ENCODE measurements at places on chromosomes 7 and 10.
A peak's percentile ranks its signal among the peaks of the same experiment; 100 is the strongest.

GRCh38 chr7:94133460-94133859 is 129.3 kb upstream of the BET1 start:
- DNase-seq, result no peak

GRCh38 chr10:48224979-48225560 is 49.4 kb downstream of the FRMPD2 start:
- no peak for DNase-seq

GRCh38 chr10:118057361-118057760 is 10.6 kb upstream of the RAB11FIP2 start:
- no peak for DNase-seq

- DNase-seq, result peak; percentile 36
These were observed 11.9 kb upstream of the LMOD2 start for GRCh38 chr7:123643495-123644441.

- no peak for DNase-seq
These were observed 159.4 kb upstream of the BMPER start for GRCh38 chr7:33745934-33746333.

DNA sequence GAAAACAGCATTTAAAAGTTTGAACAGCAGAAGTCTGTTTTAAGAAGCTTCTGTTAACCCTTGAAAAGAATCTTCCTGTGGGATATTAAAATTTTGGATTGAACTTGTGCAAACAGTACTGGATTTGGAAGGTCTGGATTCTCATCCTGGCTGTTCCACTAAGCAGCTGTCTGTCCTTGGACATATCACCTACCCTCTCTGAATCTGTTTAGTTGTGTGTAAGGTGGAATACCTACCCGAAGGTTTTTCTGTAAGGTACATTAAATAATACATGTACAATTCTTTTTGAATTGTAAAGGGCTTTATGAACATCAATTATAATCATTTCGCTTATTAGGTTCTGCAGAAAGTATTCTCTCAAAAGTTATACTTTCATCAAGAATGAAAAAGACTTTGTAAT is 2.2 kb downstream of the PDCD4 start:
- no peak for DNase-seq

- no peak for DNase-seq
These were observed 392.0 kb downstream of the NRG3 start for GRCh38 chr10:82267014-82267413.

DNA sequence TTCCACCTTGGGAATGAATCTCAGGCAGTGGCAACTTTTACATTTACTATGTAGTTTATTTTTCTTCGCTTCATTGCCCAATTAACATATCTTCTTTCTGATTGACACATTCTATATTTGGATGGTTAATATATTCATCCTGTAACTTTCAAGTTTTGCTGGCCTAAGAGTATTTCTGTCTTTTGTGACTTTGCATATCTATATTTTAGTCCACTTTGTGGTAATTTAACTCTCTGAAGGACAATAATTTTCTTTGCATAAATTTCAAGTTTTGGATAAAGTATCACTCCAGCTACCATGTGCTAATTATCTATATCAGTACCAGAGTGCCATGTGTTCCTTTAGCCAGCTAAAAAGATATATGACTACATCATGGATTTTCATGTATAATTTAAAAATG is 151.5 kb upstream of the KAT6B start:
- no peak for DNase-seq

GRCh38 chr10:85147346-85148250 is 819.2 kb downstream of the CCSER2 start:
- no peak for DNase-seq

- no peak for DNase-seq
These were observed 67.5 kb downstream of the CLIP2 start for GRCh38 chr7:74356589-74357315.

DNA sequence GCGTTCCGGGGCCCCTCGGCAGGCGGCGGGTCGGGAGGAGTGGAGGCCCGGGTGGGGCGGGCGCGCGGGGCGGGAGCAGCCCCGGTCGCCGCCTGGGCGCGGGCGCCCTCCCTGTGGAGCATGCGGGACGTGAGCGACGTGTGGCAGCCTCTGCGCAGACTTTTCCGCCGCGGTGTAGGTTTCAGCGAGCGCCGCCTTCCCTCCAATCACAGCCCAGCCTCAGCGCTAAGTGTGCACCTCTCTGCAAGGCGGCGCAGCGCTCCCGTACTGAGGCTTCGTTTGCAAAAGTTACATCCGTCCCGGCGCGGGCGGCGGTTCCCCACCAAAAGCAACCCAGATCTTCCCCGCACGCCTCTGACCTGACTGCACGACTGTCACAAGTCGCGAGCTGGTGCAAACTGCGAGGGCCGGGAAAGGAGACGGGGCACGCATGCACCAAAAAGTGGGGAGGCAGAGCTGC is 1.2 kb upstream of the PFKFB3 start:
- DNase-seq, result peak; percentile 87

GRCh38 chr10:8616166-8616565 is 561.7 kb downstream of the GATA3 start:
- DNase-seq, result no peak

DNA sequence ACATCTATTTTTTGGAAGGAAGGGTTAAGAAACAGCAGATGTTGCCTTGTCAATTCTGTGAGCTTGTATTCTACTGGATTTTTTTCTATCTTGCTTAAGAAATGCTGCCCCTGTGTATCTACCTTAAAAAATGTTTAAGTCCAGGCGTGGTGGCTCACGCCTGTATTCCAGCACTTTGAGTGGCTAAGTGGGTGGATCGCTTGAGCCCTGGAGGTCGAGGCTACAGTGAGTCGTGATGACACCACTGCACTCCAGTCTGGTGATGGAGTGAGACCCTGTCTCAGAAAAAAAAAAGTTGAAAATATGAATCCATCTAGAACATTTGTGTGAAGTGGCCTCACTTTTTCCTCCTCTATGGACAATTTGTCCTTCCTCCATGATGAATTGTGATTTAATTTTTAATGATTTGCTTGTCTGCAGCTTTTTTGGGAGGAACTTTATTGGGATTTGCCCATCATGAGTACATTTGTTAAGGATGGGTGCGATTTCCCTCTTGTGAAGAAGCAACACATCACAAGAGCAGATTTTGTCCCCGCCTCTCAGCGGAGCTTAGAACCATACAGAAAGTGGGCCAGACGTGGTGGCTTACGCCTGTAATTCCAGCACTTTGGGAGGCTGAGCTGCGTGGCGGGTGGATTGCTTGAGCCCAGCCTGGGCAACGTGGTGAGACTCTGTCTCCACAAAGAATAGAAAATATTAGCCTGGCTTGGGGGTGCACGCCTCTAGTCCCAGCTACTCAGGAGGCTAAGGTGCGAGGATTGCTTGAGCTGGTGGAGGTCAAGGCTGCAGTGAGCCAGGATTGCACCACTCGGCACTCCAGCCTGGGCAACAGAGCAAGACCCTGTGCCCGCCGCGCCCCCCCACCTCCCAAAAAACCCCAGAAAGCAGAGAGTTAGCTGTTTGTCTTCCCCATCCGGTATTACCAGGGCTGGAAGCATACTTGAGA is 57.7 kb downstream of the DNAJB6 start:
- no peak for DNase-seq

- peak; percentile 90 for DNase-seq
These were observed 26.3 kb upstream of the WDFY4 start for GRCh38 chr10:48658243-48658974.

DNA sequence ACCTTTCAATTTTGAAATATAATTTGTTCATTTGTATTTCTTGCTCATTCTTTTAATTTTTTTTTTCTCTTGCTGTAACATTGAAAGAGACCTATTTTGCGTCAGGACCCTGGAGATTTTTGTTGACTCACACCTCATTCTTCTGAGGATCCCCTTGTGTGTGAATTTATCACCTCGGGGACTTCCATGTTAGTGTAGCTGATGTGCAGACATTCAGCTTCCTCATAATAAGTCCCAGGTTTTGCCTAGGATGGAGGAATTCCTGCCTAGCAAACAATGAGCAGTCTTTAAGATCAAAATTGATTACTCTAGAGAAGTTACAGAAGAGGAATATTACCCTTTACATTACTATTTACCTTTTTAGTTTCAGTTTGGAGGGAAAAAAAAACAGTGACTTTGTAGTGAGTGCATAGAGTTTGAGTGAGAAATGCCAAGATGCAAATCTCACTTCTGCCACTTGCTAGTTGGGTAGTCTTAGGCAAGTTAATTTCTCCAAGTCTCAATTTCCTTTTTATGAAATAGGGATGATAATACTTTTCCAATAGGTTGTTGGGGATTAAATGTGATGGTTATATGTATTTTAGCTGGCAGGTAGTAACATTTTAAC is 14.3 kb downstream of the TES start:
- DNase-seq, result no peak

- DNase-seq, result no peak
These were observed 46.9 kb upstream of the KDM7A start for GRCh38 chr7:140223515-140224221.

- DNase-seq, result peak; percentile 77
These were observed 201.0 kb downstream of the EMX2 start for GRCh38 chr10:117743509-117743908.

DNA sequence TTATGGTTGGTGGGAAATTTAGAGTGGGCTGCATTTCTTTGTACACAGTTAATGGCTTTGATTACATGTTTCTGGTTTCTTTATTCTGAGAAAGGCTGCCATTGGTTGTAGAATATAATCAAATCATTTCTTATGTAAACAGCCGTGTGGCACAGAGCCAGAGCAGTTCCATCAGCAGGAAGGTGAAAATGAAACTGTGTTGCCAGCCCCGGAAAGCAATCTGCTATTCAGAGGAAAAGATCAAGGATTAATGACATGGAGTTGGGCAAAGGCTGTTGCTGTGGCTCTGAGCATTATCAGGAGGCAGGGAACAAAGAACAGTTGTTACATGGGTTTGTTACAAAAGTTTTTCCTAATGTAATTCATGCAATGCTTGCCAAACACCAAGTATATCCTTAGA is 74.2 kb upstream of the ZNF716 start:
- DNase-seq, result no peak

GRCh38 chr7:27173956-27174873 is at the start of gene HOXA10:
HOXA10 (minus strand) TSS chr7:27174320; CDS start chr7:27174306, 14 bp downstream.
- DNase-seq, result no peak

DNA sequence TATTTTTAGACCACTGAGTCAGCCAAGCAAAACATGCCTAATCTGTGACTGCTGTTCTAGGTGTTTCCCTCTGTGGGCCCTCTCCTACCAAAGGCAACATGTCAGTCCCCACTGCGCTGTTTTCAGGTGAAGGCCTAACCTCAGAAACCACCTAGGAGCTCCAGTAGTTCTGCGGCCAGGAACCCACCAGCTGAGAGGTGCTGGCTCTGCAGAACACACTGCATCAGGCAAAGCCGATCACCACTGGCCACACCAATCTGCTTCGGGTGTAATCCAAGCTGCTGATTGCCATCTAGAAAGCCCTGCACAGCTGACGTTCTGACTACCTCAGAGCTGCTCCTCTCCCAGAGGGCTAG is 14.9 kb downstream of the CAMK2G start:
- DNase-seq, result no peak

GRCh38 chr10:35563261-35563891 is 41.8 kb upstream of the GJD4 start:
- DNase-seq, result peak; percentile 87

DNA sequence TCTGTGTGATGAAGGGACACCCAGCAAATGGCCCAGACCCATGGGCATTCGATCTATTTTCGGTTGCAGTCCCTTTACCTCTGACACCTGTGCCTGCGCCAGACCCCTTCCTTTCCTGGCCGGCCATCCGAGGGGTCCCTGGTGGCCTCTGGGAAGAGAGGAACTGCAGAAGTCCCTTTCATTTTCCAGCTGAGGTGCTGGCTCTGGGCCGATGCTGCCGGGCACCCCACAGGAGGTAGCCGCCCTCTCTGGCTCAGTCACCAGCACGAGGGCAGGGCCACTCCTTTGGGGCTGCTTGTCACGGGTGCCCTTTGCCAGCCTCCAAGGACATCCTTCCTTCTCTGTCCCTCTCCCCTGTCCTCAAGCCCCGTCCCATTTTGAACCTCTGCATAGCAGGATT is 4.2 kb upstream of the ELN start:
- no peak for DNase-seq

- no peak for DNase-seq
These were observed 6.9 kb upstream of the ORAI2 start for GRCh38 chr7:102426268-102427018.

GRCh38 chr7:54546081-54546985 is 4.2 kb downstream of the VSTM2A start:
- peak; percentile 79 for DNase-seq

GRCh38 chr7:159004411-159004810 is 140.3 kb downstream of the VIPR2 start:
- DNase-seq, result no peak

GRCh38 chr10:63294781-63295180 is 161.7 kb downstream of the NRBF2 start:
- no peak for DNase-seq

DNA sequence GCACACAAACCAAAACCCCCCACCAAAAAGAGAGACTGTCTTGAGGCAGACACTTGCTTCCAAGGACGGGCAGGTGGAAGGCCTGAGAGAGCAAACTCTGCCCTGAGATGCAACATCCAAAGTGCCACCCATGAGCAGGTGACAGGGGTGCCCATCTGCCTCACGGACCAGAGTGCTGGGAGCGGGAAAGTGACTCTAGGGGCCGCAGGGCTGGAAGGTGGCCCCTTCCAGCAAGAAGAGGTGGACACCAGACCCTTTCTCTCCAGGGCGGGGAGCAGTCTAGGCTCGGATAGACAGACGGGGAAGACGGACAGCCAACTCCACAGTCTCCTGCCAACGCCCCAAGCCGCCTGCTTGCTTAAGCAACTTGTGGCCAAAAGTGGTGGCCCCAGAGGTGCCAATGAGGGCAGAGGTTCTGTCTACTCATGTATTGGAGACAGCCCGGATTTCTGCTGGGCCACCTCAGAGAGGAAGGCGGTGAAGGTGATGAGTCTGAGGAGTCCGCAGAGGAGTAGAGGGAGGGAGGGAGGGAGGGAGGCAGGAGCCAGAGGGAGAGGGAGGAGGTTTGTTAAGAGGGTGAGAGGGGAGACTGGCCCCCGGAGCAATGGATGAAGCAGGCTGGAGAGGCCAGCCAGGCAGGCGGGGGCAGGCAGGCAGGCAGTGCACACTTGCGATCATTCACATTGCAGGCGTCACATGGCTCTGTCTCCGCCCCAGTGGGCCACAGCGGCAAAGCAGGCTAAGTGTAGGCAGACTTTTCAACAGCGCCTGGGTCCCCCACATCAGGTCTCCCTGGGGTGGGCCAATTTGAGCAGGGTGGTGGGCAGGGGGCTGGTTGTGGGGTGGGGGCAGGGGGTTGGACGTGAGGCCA is 65.6 kb downstream of the SLC29A4 start:
- DNase-seq, result no peak

DNA sequence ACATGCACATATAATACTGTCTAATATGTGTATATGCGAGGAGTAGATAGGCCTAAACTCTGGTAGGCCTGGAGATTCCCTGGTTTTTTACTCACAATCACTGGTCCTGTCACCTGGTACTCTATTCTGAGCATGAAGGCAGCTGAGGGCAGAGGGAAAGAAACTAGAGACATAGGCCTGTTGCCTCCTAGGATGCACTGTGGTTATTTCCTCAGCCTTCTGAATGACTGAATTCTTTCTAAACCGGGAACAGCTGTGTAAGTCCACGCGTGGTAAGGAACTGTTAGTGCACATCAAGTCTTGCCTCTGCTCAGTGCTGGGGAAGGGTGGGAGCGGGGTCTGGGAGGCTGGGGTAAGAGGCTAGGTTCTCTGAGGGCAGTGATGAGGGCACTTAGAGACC is 7.7 kb downstream of the KAZALD1 start:
- DNase-seq, result no peak

Measured in eye (tissue), 1 donor.